ENCODE measurements at places on chromosomes 1 and 21. TPM values are rescaled to one million over a fixed set of nuclear protein-coding genes. Genes with fewer than 3 reads are reported as not detected.

GRCh38 chr1:87754139-87754538 is 425.5 kb downstream of the LMO4 start:
- no peaks in the 10 kb centered on the region for H3K4me1 ChIP-seq
- peaks cover 8% of the 10 kb centered on the region for H3K27me3 ChIP-seq
- H3K4me3 ChIP-seq: no peak overlapping the region
- no peak for DNase-seq
- no peak overlapping the region for H3K27ac ChIP-seq

SMCP gene
- total RNA-seq: not detected

GRCh38 chr1:203911806-203912205 is 50.4 kb downstream of the SNRPE start:
- no peaks in the 10 kb centered on the region for H3K4me1 ChIP-seq
- peaks cover 11% of the 10 kb centered on the region for H3K27me3 ChIP-seq
- no peak overlapping the region for H3K27ac ChIP-seq
- no peaks in the 10 kb centered on the region for H3K36me3 ChIP-seq
- no peak overlapping the region for H3K4me3 ChIP-seq

DNA sequence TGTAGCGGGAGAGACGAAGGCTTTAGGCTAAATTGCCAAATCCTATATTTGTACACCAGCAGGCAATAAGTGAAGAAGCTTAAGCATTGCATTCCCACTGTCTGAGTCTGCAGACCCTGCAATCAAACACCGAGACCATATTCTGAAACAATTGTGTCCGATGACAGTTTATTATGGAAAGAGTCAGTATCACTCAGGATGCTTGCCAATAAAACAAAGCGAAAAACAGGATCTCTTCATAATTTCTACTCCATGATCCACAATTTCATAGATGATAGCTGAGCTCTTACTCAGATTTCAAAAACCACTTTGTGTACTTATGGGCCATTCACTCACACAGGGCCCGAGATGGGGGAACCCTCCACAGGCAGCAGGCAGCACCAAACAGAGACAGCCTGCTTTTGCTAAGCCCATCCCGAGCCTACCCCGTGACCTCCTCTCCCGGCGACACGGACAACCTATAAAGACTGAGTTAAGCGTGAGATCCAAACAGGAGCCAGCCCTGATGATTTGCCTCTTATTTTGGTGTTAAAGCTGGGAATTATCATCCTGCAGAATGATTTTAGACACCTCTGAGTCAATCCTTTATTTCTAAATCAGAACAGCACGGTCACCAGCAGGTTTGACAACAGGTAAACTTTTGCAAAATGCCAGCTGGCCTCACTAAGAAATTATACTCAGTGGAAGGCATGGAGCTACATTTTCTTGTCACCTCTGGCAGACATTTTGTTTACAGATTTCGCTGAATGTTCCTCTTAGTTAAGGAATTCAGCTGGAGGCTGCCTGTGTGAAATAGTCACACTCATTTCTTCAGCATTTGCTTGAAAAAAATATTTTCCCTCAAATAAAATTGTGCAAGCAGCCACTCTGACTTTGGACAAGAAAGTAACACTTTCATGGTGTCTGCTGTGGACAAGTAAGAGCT is 212.4 kb downstream of the GPATCH2 start:
- peaks cover 31% of the 10 kb centered on the region for H3K27me3 ChIP-seq
- no peak overlapping the region for H3K4me3 ChIP-seq
- H3K27ac ChIP-seq: no peak overlapping the region
- H3K36me3 ChIP-seq: no peaks in the 10 kb centered on the region
- DNase-seq: no peak
- no peaks in the 10 kb centered on the region for H3K4me1 ChIP-seq

- H3K27ac ChIP-seq: no peak overlapping the region
- H3K4me1 ChIP-seq: no peaks in the 10 kb centered on the region
- H3K36me3 ChIP-seq: peaks cover 12% of the 10 kb centered on the region
- no peaks in the 10 kb centered on the region for H3K27me3 ChIP-seq
These were observed 107.0 kb downstream of the NME7 start for GRCh38 chr1:169260478-169261151.

GRCh38 chr1:172473842-172474241 is 30.0 kb upstream of the PIGC start:
- no peak overlapping the region for H3K27ac ChIP-seq
- no peak overlapping the region for H3K4me3 ChIP-seq
- peaks cover 18% of the 10 kb centered on the region for H3K27me3 ChIP-seq
- no peaks in the 10 kb centered on the region for H3K4me1 ChIP-seq
- DNase-seq: no peak
